ENCODE measurements at places on chromosomes 16 and 17.

DNA sequence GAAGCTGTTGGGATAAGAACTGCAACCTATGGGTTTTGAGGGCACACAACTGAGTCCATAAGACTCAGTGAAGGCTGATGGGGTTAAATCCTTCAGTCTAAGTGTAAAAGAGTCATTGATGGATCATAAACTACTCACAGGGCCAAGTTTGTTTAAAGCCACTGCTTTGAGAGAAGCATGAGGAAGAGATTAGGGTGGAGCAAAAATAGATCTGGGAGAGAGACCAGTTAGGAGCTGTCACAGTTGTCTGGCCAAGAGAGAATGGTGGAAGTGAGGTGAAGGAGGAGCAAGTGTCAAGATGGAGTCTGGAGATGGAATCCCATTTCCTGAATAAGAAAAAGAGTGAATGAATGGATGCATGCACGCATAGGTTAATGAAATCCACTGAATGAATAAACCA is 379.1 kb upstream of the CDH11 start:
- DNase-seq, result no peak

DNA sequence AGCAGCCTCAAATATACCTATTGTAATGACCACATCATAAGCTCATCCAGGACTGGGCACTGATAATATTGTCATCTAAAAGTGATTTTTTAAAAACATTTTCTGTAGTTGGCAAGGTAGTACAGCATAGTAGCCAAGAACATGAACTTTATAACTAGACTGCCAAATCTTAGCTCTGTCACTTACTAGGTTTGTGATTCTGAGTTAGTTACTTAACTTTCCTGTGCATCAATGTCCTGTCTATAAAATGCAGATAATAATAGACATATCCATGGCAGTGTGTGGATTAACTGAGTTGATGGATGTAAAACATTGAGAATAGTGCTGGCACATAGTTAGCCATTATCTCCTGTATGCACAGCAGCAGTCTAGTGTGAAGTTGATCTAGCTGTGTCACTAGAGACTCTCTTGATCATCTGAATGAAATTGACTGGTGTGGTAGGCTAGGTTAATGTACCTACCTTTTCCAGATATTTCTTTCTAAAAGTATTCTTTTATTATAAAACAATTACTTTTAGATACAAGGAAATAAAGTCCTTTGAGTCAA is 101.5 kb downstream of the STXBP4 start:
- DNase-seq, result no peak

- no peak for DNase-seq
These were observed 21.4 kb downstream of the PLCD3 start for GRCh38 chr17:45110676-45111611.

GRCh38 chr16:3691761-3692160 is 25.6 kb downstream of the TRAP1 start:
- no peak for DNase-seq

- DNase-seq, result no peak
These were observed 1.6 kb downstream of the NDUFAF8 start for GRCh38 chr17:81240761-81241160.

DNA sequence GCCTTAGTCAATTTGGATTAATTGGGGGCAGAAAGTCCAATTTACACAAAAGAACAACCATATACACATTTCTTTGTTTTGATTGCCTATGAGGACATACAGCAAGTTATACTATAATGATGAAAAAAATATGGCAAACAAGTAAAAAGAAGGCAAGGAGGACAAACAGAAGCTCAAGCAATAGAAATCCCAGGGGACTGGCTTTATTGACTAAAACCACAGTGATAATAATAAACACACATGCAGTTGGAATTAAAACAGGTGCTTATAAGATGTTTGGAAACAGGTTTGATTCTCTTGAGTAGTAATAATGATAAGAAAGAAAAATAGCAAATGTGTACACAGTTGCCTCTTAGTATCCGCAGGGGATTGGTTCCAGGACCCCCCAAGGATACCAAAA is 176.4 kb downstream of the SHISA9 start:
- no peak for DNase-seq

GRCh38 chr17:35856603-35857002 is 12.1 kb downstream of the HEATR9 start:
- DNase-seq, result no peak

GRCh38 chr17:55756689-55757088 is 5.8 kb downstream of the PCTP start:
- no peak for DNase-seq

GRCh38 chr17:45160447-45161287 is 1.0 kb upstream of the HEXIM2 start:
- peak; percentile 74 for DNase-seq

GRCh38 chr16:50219402-50219975 is 46.9 kb upstream of the ADCY7 start:
- DNase-seq, result no peak

DNA sequence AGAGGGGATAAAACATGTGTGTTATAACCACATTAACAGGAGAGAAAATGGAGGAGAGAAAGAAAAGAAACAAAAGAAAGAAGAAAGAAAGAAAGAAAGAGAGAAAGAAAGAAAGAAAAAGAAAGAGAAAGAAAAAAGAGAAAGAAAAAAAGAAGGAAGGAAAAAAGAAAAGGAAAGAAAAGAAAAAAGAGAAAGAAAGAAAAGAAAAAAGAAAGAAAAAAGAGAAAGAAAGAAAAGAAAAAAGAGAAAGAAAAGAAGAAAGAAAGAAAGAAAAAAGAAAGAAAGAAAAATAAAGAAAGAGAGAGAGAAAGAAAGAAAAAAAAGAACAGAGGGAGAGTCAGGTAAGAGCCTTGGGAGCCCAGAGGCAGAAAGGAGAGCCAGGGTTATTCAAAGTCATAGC is 446.6 kb upstream of the ASIC2 start:
- no peak for DNase-seq

DNA sequence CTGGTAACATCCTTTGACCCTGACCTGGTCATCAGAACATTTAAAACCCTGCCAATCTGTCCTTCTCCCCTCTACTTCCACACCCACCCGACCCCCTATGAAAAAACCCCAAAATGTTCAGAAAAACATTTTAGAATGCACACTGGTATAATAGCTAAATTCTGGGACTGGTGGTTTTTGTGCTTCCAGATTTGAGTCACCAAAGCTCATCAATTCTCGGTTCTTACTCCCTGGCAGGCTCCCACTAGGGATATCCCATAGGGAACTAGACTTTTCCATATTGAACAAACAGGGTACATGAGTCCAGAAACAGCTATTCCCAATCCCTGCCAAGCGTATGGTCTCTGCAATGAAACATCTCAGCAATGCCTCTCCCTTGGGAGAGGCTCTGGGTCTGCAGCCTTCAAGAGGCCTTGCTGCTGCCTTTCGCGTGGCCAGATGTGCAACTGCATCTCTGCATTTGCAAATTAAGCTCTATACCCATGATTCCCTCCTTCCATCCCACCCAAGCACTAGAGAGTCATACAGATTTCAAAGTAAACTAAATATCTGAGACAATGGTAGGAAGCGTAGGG is 67.7 kb downstream of the SMG6 start:
- peak; percentile 92 for DNase-seq

- DNase-seq, result no peak
These were observed 72.1 kb downstream of the MGAT5B start for GRCh38 chr17:76940295-76940694.

- DNase-seq, result no peak
These were observed 9.2 kb downstream of the MXRA7 start for GRCh38 chr17:76701471-76701967.

DNA sequence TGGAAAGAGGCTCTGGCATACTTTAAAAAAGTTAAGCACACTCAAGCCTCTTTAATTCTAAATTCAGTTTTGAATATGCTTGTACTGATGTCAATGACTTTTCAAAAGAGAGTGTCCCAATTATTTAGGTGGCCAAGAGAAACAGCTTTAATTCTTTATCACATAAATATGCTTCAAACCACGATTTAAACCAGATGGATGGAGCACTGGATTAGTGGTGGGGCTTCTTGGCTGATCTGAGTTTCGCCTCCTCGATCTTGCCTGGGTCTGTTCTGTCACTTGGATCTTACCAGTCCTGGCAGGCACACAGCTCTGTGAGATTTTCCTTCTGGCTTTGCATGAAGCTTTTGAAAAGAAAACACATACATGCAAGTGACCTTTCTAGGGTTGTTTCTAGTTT is 467.8 kb downstream of the MAF start:
- no peak for DNase-seq

DNA sequence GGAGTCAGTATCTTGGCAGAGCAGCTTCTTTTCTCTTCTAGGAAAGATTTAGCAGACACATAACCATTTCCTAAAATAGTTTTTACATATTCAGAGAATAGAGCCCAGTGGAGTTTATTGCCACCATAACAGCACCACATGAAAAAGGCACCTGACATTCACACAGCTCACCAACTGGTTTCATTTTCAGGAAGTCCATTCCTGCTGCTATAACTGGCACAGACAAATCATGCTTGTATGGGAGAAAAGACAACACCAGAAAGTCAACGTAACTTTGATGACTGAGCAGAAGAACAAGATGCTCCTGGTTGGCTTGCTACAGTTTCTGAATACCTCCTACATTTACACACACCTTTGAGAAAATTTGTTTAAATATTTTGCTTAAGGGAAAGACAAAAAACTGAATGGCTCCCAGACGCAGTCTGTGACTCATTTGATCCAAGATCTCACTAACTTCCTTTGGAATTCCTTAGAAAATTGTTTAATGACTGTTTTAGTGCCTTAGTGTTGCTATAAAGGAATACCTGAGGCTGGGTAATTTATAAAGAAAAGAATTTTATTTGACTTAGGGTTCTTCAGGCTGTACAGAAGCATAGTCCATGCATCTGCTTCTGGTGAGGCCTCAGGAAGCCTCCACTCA is 1380.6 kb downstream of the CDH8 start:
- DNase-seq, result peak; percentile 14

GRCh38 chr17:42252597-42253550 is 23.3 kb downstream of the STAT5B start:
- peak; percentile 50 for DNase-seq

- no peak for DNase-seq
These were observed 2.8 kb upstream of the PPP1R27 start for GRCh38 chr17:81837641-81838040.

GRCh38 chr16:20984019-20984418 is 83.4 kb downstream of the LYRM1 start:
- DNase-seq, result no peak

DNA sequence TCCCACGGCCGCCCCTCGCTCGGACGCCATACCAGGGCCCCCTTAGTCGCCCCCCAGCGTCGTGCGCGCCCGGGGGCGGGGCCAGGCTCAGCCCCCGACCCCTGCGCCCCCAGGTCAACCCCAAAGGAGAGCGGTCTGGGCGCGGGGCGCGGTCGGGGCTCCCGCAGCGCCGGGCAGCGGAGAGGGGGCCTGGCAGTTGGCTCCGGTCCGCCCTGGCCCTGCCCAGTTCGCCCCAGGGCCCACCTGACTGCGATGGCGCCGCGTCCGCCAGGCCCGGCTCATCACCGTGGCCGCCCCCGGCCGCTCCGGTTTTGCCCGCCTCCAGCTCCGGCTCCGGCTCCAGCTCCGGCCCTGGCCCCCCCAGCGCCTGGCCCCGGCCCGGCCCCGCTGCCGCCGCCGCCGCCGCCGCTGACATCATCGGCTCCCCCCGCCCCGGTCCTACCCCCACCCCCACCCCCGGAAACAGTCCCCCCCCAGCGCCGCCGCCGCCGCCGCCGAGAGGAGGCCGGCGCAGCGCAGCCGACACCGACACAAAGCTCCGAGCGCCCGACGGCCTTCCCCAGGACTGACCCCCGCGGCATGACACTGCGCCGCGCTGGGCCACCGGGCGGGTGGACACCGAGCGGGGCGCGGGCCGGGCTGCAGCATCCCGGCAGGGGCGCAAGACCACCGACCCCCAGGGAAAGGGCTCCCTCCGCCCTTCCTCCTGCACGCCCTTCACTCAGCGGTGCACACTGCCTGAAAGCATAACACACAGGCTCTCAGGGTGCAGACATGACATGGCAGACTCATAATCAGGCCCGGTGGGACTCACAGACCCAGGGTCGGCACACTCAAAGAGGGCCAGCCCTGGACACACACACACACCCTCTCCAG is at the start of gene ZBTB4:
TSS of gene ZBTB4 (minus strand) at position 419 of the 876 bp plus-strand sequence. CDS start 12,830 bp downstream, outside the sequence.
- DNase-seq, result peak; percentile 45

- no peak for DNase-seq
These were observed 247.1 kb upstream of the MON1B start for GRCh38 chr16:76943921-76944320.

DNA sequence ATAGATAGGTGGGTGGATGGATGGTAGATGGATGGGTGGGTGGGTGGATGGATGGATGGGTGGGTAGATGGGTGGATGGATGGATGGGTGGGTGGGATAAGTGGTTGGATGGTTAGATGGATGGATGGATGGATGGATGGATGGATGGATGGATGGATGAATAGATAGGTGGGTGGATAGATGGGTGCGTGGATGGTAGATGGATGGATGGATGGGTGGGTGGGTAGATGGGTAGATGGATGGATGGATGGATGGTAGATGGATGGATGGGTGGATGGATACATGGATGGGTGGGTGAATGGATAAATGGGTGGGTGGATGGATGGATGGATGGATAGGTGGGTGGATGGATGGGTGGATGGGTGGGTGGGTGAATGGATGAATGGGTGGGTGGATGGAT is 50.0 kb upstream of the FASN start:
- no peak for DNase-seq
